Cortex of kidney (tissue), 1 donor: ENCODE measurements at places on chromosomes 3 and 15.

DNA sequence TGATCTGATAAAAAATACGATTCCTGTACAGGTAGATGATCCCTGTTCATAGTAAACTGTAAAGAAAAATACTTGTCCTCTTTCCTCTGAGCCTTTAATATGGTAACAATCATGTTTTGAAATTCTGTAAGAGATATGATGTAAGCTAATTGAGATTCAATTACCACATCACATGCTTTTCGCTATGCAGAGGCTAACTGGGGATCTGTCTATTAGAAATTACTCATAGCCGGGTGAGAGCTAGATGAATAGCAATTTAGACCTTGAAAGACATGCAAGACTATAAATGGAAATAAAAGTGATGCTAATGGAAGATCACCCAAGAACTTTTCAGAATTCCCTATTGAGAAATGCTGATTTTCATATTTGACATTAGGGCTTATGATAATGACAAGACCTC is 579.9 kb upstream of the ZNF717 start:
- DNase-seq = no peak

DNA sequence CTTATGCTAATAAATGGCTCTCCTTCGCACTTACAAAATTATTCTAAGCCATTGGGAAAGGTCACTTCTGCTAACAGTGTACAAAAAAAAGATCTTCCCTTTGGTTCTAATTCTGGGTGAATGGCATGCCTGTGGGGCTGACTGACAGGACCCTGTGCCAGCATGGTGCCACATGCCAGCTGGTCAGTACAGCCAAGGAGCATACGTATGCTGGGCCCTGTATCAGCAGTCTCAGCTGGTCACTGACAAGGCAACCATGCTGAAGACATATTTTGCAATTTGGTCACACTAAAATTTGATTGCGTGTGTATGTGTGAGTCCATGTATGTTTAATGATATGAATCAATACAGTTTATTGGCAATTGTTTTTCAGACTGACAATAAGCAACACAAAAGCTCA is 246.1 kb downstream of the TBL1XR1 start:
- no peak for DNase-seq

DNA sequence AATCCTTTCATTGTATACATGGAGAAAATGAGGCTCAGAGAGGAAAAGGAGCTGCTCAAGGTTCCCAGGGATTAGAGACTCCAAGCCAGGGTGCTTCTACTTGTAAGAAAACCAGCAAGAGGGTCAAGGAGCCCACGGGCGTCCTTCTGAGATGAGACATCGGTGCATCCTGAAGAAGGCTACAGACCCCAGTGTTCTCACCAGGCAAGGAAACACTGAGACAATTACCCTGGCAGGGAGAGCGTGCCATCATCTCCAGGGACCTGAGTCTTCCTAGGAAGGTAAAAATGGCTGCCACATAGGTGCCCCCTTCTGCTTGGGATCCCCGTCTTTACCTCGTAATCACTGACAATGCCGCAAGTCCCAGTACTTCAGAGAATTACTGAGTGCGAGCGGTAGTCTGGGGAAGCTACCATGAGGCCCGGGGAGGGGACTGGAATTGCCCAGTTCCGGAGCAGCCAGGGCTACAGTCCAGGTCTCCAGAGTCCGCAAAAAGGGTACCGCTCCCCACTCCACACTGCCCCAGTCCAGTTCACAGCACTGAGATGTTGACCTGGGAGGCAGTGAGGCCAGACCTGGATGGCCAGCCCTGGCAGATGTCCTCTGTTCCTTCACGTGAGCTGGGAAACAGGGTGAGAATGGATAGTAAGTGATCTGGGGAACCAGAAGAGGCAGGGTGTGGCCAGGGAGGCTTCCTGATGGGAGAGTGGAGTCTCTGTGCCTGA is 164.7 kb upstream of the SMAD3 start:
- no peak for DNase-seq

GRCh38 chr15:99098991-99099390 is 5.9 kb upstream of the SYNM start:
- no peak for DNase-seq

DNA sequence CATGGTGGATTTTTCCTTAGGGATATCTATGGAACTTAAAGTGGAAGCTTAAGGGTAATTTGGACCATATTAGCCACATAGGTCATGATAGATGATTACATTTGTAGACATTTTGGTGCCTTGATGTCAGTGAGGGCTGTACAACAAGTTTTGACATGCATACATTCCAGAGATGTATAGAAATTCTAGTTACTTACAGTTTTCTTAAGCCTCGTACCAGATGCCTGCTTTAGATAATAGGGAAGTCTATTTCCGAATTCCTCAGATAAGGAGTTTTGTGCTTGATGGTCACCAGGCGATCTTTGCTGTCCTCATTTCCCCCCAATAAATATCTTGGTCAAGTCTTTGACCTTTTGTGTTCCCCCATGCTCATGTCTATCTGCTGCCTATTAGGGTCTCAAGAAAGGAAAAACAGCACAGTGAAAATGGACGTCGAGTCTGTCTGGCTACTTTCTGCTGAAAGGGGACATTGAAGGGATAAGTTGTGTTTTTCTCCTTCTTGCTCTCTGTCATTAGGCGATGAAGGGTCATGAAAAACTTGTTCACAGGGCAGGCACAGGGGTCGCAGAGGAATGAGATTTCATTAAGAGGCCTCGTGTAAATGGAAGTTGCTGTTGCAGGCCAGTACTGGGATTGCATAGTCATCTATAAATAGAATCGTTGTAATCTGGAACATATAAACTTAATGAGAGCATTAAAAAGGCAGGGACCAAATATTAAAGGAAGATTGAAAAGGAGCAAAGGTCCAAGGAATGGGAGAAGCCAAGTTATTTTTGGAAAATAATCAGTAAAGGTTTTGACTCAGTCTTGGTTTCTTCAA is 20.0 kb upstream of the SENP7 start:
- DNase-seq = no peak

DNA sequence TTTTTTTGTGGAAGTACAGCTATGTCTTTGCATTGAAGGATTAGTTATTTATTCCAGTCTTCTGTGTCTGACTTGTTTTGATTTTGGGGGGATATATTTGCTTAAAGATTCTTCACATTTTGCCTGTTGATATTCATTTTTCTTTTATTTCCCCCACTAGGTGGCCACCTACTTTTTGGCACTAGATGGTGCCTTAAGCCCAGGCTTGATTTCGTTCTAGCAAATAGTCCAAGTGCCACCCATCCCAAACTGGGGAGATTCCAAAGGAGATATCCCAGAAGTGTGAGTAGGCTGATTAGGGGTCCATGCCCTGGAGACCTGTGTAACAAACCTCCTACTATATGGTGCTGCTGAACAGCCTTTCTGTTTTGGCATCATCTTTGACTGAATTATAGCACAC is 80.0 kb upstream of the SPATA16 start:
- no peak for DNase-seq

- DNase-seq = no peak
Measured at GRCh38 chr3:101995371-101996046, 146.2 kb downstream of the NFKBIZ start.

DNA sequence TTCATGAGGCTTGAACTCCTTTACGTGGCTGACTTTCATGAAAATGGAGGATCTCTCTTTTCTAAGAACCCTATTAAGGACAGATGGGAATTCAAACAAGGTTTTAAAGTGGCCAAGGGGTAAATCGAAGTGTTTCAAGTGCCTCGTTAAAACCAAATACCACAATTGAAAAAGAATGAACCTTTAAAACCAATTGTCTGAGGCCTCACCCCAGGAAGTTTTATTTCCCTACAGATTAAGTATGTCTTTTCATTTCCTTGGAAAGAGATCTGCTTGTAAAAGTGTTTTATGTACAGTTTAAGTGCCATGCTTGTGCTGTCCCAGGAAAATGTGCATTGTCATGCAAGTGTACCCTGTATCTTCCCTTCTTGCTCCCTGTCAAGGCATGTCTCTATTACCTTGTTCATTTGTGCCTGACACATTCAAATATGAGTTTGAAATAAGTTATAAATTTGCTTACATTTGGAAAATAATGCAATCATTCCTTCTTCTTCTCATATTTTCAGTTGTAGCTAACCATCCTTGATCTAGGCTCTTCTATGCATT is 138.7 kb downstream of the ZPLD1 start:
- no peak for DNase-seq

- DNase-seq = no peak
Measured at GRCh38 chr15:50163719-50164410, 18.1 kb upstream of the SLC27A2 start.

GRCh38 chr15:27845535-27846369 is 253.4 kb downstream of the OCA2 start:
- DNase-seq = no peak

- no peak for DNase-seq
Measured at GRCh38 chr3:132242790-132243189, 74.4 kb upstream of the ACP3 start.

DNA sequence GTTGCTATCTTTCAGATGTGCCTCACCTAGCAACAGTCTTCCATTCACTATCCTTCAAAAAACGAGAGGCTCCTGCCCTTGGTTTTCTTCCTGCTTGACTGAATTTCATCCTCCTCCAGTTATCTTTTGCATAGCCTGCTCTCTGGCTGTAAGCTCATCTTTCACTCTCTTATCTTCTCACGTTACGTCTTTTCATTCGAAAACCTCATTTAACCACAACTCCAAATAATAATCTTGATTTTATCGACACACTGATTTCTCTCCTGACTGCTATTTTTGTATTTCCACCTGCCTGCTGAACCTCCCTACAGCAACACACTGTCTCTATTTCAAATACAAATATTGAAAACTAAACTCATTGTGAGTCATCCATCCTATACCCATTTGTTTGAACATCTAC is 230.7 kb upstream of the TMC3 start:
- DNase-seq = no peak

DNA sequence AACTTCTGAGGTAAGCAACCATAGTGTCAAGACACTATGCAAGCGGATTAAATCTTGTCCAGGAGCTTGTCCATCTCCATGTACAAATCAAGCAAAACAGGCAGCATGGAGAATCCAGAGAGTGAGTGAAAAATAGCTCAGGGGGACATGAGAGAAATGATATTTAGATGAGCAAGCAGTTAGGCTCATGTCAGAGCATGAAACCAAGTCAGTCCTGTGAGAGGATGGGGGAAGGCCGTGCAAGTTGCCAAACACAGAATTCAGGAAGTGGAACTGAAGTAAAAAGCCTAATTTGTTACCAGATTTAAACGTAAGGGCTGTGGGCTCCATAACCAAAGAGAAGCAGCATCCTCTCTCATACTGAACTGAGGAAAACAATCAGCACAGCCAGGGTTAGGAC is 995.9 kb downstream of the MCTP2 start:
- DNase-seq = no peak

GRCh38 chr15:48554112-48554511 is 91.4 kb downstream of the FBN1 start:
- DNase-seq = no peak

GRCh38 chr3:101072300-101072699 is 79.1 kb upstream of the ABI3BP start:
- DNase-seq = no peak

- DNase-seq = no peak
Measured at GRCh38 chr15:49096090-49096750, 50.0 kb upstream of the SECISBP2L start.

- DNase-seq = no peak
Measured at GRCh38 chr3:99850608-99851007, 32.9 kb downstream of the CMSS1 start.

- DNase-seq = no peak
Measured at GRCh38 chr3:24245056-24245455, 249.6 kb downstream of the THRB start.

DNA sequence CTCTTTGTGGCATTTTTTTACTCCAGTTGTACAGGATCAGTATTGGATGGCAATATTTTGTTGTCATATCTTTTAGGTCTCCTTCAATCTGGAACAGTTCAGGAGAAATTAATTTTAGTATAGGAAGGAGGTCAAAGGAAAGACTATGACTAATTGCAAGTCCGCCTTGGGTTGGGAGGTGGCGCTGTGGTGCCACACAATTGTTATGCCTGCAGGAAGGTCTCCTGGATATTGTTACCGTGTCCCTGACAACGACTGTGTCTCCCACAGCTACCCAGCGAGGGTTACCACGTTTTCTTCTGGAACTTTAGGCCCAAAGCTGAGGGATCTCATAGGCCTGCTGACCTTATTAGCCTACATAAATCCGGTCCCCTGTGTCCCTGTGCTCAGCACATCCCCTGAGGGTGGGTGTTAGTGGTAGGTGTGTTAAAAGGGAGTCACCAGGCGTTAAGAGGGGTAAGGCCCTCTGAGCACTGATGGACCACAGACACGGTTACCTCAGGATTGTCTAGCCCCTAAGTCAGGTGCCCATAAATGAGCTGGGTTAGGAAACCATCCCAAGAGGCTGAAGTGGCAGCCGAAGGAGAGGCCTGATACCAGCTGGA is 31.5 kb downstream of the KCNAB1 start:
- DNase-seq = no peak

GRCh38 chr15:99282586-99282985 is 31.3 kb downstream of the LRRC28 start:
- no peak for DNase-seq

GRCh38 chr3:183272791-183273190 is 19.7 kb downstream of the B3GNT5 start:
- DNase-seq = no peak

- DNase-seq = no peak
Measured at GRCh38 chr15:78350058-78350457, 9.9 kb downstream of the CRABP1 start.

- no peak for DNase-seq
Measured at GRCh38 chr15:81311752-81312464, 12.0 kb downstream of the STARD5 start.

GRCh38 chr3:53478166-53478830 is 16.1 kb upstream of the CACNA1D start:
- DNase-seq = no peak

- no peak for DNase-seq
Measured at GRCh38 chr3:143507735-143508580, 340.3 kb downstream of the SLC9A9 start.

DNA sequence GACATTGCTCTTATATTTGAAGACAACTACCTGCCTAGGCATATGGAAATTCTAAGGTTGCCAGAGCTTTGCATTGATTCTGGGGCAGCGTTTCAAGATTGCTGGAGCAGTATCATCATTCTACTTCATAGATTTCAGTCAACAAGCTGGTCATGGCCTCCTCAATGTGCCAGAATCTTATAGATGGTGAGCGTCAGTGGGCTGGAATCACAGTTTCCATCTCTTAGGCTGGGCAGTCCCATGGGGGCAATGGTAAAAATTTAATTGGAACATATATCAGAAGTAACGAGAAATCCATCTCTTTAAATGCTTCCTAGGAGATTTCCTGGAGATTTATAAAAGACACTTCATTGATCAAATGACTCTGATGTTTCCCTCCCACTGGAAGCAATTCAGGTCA is 258.3 kb downstream of the SV2B start:
- DNase-seq = no peak

GRCh38 chr3:55013145-55013925 is 85.5 kb upstream of the LRTM1 start:
- no peak for DNase-seq

GRCh38 chr3:143506190-143506589 is 342.1 kb downstream of the SLC9A9 start:
- DNase-seq = no peak

- no peak for DNase-seq
Measured at GRCh38 chr15:60299452-60300047, 98.2 kb downstream of the ANXA2 start.
